Stimulated activated CD8-positive, alpha-beta memory T cell treated with anti-CD3 and anti-CD28 coated beads, Interleukin-4, amount 100 ng/mL, for 1 hour (primary cell): ENCODE measurements at places on chromosomes 11 and 22.

DNA sequence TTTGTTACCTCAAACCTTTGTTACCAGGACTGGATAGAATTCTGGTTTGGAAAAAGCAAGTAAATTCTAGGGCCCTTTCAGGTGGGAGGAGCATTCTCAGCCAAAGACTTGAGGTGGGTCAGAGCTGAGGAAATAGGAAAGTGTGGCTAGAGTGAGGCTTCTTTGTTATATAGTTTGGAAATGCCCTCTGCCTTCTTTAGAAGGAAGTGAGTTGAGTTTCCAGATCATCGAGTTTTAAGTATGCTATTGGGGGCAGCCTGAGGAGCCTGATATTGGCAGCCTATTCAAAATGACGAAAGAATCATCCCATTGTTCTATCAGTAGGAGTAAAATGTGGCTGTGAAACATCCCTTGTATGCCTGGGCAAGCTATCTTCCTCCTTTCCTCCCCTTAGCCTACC lies 134.1 kb downstream of the ARHGAP42 start:
- no peak for DNase-seq

DNA sequence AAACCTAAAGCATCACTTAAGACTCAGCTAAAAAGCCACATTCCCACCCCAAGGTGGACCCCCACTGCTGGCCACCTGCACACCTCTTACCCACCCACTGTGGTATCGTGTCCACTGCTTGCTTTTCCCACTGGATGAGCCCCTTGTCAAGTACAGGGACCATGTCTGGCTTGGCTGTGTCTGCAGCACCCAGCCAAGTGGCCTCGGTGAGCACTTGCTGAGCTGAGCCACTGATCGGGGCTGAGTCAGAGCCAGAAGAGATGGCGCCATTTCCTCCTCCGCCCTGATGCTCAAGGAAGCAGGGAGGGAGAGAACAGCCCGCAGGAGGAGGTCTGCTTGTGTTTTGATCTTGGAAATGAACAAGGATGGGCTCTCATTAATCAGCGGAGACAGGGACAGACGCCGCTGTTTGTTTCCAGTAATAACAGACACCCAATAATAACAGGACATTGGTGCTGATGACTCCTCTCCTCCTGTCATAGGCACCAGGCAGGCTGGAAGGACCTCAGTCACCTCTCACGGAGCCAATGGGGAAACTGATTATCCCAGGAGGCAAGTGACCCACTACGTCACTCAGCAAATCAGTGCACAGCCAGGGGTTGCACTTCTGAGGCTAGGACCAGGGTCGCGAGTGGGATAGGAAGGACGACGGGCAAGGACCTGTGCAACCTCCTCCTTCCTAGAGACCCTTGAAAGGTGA lies 85.2 kb upstream of the RTL6 start:
- no peak for DNase-seq

GRCh38 chr11:9320047-9320446 lies 5.7 kb upstream of the TMEM41B start:
- no peak for DNase-seq

- no peak for DNase-seq
These were observed 114.2 kb downstream of the CACNA1I start for GRCh38 chr22:39684702-39685281.

- DNase-seq = no peak
These were observed 62.9 kb upstream of the BID start for GRCh38 chr22:17836992-17837742.

DNA sequence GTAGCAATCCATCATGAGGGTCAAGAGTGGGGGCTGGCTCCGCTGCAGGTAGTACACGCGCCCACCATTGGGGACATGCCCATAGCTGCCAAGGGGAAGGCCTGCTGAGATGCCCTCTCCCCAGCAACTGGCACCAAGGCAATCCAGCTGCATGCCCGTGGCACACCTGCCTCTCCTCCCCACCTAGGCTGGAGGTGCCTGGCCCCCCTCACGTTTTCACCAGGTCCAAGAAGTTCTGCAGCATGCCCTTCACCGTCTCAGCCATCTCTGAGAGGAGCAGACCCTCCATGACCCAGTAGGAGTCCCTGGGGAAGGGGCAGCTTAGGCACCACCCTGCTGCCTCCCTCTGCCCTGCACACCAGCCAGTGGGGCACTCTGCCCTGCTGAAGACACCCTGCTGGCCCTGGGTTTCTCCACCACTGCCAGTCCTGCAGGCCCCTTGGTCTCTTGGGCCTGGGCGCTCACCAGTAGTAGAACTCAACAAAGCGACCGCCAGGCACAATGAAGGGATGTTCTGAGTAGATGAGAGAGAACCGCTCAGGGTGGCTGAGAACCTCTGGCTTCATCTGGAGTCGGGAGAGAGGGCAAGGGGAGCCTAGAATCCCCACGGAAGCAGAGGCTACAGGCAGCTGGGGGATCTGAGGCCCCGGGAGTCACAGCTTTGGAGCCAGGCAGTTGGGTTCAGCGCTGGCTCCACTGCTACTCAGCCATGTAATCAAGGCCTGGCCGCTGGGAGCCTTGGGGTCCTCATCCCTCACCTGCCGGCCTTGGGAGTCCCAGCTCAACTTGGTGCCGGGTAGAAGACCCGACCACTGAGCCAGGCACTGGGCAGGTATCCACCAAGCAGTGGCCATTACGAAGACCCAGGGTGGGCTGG lies 17.8 kb downstream of the TREH start:
- no peak for DNase-seq

GRCh38 chr11:41394521-41395195 lies 64.8 kb downstream of the LRRC4C start:
- no peak for DNase-seq

DNA sequence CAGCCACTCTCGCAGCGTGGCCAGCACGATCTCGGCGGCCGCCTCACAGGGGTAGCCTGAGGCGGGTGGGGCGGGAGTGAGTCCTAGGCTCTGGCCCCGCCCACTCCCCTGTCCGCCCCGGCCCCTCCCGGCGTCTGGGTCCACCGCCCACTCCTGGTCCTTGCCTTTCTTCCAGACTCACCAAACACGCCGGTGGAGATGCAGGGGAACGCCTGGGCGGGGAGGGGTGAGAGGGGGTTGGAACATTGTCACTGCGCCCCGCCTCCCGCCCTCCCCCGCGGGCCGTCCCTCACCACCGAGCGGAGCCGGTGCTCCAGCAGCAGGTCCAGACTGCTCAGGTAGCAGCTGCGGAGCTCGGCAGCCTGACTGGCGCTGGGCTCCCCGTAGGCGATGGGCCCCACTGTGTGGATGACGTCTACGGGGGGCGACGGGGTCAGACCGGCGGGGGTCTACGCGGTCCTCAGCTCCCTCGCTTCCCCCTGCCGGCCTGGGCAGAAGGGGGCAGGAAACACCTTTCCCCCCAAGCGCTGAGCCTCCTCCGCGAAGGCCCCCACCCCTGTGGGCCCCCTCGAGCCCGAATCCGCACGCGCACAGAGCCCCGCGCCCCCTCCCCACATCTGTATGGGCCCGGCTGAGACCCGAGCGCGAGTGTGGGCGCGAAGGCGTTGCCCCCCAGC lies 13.2 kb downstream of the OTUB1 start:
- no peak for DNase-seq

GRCh38 chr11:113896156-113896879 lies 8.3 kb upstream of the HTR3B start:
- DNase-seq = no peak

GRCh38 chr11:64072871-64073270 lies 37.1 kb downstream of the FLRT1 start:
- no peak for DNase-seq

- no peak for DNase-seq
These were observed 249.7 kb downstream of the AASDHPPT start for GRCh38 chr11:106327134-106327533.

GRCh38 chr11:108536783-108537182 lies 38.6 kb upstream of the POGLUT3 start:
- no peak for DNase-seq

GRCh38 chr11:65557280-65558001 lies 718 bp downstream of the LTBP3 start:
- DNase-seq = no peak

DNA sequence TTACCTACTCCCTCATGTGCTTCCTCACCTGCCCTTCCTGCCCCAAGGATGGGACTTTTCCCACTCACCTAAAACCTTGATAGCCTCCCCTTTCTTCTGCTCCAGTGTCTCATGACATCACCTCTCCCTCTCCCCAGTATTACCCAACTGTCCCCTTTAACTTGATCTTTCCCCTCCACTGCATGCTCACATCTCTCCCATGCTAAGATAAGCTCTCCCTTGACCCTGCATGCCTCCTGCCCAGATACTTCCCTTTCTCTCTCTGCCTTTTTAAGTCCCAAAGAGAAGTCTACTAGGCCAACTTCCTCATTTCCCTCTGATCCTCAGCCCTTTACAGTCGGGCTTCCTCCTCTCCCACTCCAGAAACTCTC lies 14.8 kb downstream of the CD3E start:
- no peak for DNase-seq

DNA sequence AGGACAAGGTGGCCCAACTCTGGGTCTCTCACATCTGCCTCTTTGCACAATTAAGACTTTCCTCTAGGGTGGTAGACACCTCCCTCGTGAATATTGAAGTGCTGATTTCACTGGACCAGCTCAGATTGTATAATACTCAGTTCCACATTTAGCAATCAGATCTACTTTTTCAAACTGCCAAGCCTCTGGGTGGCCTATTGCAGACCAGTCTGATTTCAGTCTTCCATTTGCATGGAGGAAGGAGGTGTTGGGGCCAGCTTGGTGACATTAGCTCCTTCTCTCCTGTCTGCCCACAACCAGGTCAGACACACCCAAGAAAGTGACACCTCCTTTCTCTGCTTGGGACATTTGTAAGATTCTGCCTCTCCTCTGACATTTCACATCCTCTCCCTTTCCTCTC lies 78.2 kb downstream of the PPFIBP2 start:
- DNase-seq = no peak

- DNase-seq = no peak
These were observed 5.8 kb upstream of the MRTFA start for GRCh38 chr22:40642316-40642715.

- DNase-seq = no peak
These were observed 111.0 kb upstream of the ARHGAP42 start for GRCh38 chr11:100575860-100576717.

GRCh38 chr22:38513063-38513462 lies 7.0 kb upstream of the DDX17 start:
- no peak for DNase-seq

GRCh38 chr11:97163631-97164191 lies 773.9 kb downstream of the JRKL start:
- DNase-seq = no peak

GRCh38 chr11:7955191-7955590 lies 10.1 kb downstream of the NLRP10 start:
- no peak for DNase-seq

DNA sequence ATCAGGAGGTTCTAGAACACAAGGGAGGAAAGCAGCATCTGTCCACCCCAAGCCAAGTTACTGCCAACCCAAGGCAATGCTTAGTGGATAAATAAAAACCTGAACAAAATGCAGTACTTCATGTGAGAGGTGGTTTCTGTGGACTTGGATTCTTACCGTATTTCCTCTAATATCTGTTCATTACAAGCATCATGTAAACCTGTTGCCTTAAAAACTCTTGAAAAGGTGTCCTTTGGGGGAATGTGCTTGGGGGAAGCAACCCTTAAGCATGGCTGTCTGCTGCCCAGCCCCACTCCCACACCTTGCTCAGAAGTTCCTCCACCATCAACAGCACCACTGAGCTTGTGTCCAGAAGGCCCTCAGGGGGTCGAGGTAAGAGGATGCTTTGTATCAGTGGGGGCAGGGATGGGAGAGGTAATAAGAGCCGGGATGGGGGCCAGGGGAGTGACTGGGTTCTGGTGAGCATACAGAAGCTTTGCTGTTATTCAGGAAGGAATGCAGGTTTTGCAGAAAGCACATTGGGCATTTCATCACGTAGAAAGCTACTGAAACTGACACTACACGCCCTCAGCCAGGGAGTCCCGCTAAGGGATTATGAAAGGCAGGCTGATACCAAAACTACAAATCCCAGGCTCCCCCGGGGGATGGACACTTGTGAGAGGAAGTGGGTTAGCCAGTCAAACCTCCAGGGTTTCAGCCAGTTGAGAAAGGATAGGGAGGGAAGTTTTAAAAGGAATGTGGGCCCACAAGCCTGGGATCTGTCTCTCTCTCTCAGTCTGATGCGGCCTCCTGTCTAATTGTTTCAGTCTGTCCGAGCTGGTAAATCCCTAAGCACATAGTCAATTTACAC lies 52.0 kb downstream of the KCNJ1 start:
- no peak for DNase-seq

GRCh38 chr11:130308059-130308458 lies 6.7 kb downstream of the ZBTB44 start:
- no peak for DNase-seq

GRCh38 chr11:472272-472671 lies 22.2 kb downstream of the PTDSS2 start:
- DNase-seq = no peak

- no peak for DNase-seq
These were observed 253.7 kb upstream of the CHORDC1 start for GRCh38 chr11:90476442-90477007.

GRCh38 chr11:75346912-75347647 lies 4.4 kb downstream of the ARRB1 start:
- DNase-seq = no peak

GRCh38 chr11:121419836-121420235 lies 32.3 kb upstream of the SORL1 start:
- no peak for DNase-seq

GRCh38 chr11:33500332-33500731 lies 200.3 kb downstream of the C11orf91 start:
- DNase-seq = no peak

- DNase-seq = no peak
These were observed 752.3 kb downstream of the NTM start for GRCh38 chr11:132122735-132123134.

GRCh38 chr11:111461460-111462235 lies 50.5 kb downstream of the BTG4 start:
- no peak for DNase-seq

- DNase-seq = peak; percentile 8
These were observed 31.9 kb upstream of the IGLL5 start for GRCh38 chr22:22855617-22856308.

GRCh38 chr11:73632996-73633395 lies 13.4 kb upstream of the PLEKHB1 start:
- DNase-seq = no peak
